ENCODE measurements at places on chromosomes 7 and 10. TPM values are rescaled to one million over a fixed set of nuclear protein-coding genes. Genes with fewer than 3 reads are reported as not detected.

The ANXA8 gene
- total RNA-seq, result not detected

The ANKRD30A gene
- total RNA-seq, result not detected

The PON3 gene
- 0.36 TPM for total RNA-seq

The TMEM26 gene
- total RNA-seq, result 2.4 TPM

The CPXM2 gene
- total RNA-seq, result 1.8 TPM

The CYP26C1 gene
- total RNA-seq, result 9.5 TPM

The PFKFB3 gene
- 27.0 TPM for total RNA-seq

The KIAA1217 gene
- 5.6 TPM for total RNA-seq

The PNLIPRP1 gene
- total RNA-seq, result not detected

The LDB3 gene
- 0.27 TPM for total RNA-seq

GRCh38 chr10:85918371-85918770 lies 448.2 kb downstream of the GRID1 start:
- DNase-seq, result no peak

DNA sequence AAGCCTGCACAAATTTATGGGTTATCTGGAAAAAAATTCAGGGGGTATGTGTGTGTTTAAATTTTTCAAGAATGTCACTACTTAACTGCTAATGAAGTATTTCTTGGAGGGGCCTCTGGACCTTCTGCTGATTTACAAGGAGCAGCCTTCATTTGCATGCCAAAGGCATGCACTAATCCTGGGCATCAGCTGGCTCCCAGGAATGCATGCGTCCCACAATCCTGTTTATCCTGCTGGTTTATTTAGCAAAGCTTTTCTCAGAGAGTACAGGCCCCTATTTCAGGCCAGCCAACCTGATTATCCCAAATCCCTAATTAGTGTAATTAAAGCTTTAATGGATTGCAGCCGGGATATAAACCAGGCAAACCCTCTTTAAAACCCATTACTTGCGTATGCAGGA lies 170.4 kb downstream of the TAX1BP1 start:
- DNase-seq, result no peak

GRCh38 chr7:45712872-45713668 lies 138.9 kb downstream of the ADCY1 start:
- DNase-seq, result no peak

DNA sequence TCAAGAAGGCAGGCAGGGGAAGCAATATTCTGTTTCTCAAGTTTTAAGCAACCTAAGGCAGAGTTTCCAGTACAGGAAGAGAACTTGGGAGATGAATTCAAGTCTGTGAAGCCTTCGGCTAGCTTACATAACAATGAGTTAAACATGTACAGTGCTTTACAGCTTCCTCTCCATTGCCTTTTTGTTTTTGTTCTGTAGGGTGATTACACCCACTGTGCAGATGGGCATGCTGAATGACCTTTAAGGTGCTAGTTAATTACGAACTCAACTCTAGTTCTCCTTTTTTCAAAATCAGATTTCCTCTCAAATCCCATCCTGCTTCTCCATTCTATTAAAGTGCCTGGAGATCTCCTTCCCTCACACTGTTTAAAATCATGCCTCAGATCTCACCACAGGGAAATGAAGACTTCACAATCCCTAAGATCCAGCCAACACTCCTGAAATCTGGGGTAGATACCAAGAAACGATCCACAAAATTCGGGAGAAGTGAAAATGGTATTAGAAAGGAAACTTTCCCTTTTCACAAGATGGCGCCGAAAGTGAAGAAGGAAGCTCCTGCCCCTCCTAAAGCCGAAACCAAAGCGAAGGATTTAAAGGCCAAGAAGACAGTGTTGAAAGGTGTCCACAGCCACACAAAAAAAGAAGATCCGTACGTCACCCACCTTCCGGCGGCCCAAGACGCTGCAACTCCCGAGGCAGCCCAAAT lies 16.8 kb upstream of the MSMB start:
- DNase-seq, result no peak

DNA sequence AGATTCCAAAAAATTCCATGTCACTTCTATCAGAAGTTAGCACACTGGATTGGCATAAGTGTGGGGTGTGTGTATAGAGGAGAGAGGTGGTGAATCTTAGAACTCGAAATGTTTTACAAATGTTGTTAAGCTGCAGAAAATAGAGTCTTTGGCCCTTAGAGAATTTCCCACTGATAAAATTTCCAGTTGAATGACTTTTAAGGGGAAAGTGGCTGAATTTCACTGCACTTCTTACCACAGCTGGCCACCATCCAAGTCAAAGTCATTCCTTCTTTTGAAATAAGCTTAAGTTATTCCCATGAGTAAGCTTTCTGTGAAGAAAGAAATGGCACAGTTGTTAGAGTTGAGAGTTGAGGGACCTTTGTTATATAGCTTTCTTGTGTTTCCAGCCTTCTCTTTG lies 13.9 kb downstream of the VCL start:
- no peak for DNase-seq

GRCh38 chr10:118694848-118695247 lies 59.9 kb downstream of the CACUL1 start:
- DNase-seq, result no peak

GRCh38 chr10:84798312-84798711 lies 469.9 kb downstream of the CCSER2 start:
- no peak for DNase-seq

DNA sequence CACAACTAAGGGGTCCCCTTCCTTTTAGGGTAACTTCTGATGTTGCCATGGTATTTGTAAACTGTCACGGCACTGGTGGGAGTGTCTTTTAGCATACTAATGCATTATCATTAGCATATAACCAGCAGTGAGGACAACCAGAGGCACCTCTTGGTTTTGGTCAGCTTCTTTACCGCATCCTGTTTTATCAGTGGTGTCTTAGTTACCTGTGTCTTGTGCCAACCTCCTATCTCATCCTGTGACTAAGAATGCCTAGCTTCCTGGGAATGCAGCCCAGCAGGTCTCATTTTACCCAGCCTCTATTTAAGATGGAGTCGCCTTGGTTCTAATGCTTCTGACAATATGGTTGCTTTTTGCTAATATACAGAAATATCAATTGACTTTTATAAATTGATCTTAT lies 54.9 kb downstream of the AHCYL2 start:
- no peak for DNase-seq

- DNase-seq, result no peak
These were observed 396.2 kb upstream of the IGFBP3 start for GRCh38 chr7:46317256-46317655.

DNA sequence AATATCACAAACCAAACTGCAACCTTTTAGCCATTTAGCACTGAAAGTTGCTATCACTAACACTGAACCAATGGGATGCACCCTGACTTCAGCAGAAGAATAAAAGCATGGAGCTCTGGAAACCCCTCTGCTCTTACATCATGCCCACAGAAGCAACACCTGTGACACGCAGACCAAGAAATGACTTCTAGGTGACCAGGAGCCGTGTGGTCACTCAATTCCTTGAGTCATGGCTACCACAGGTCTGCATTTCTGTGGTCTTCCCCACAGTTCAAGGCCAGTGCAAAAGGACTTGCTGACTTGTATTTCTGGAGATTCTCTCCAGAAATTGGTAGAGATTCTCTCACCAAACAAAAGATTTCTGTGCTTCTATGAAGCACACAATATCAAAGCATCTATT lies 38.3 kb downstream of the NRCAM start:
- DNase-seq, result no peak

GRCh38 chr7:17123020-17123419 lies 175.4 kb upstream of the AHR start:
- DNase-seq, result no peak

- no peak for DNase-seq
These were observed at the start of gene C10orf120 for GRCh38 chr10:122699796-122700455. Gene C10orf120 (minus strand): TSS chr10:122699846. CDS start chr10:122699790, 56 bp downstream.

GRCh38 chr10:1141261-1141660 lies 85.1 kb downstream of the WDR37 start:
- no peak for DNase-seq

GRCh38 chr7:75704928-75705327 lies 33.8 kb downstream of the HIP1 start:
- DNase-seq, result no peak

DNA sequence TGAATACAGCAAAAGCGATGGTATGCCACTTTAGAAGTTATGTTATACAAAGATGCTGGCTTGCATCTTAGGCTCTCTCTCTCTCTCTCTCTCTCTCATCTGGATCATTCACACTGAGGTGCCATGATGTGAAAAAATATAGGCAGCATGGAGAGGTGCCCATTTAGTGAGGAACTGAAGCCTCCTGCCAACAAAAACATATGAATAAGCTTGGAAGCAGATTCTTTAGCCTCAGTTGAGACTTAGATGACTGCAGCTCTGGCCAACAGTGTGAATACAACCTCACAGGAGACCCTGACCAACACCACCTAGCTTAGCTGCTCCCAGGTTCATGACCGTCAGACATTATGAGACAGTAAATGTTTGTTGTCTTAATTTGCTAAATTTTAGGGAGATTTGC lies 560.1 kb upstream of the LRRTM3 start:
- DNase-seq, result no peak

- DNase-seq, result no peak
These were observed 323.7 kb upstream of the KLF6 start for GRCh38 chr10:4108693-4109092.

DNA sequence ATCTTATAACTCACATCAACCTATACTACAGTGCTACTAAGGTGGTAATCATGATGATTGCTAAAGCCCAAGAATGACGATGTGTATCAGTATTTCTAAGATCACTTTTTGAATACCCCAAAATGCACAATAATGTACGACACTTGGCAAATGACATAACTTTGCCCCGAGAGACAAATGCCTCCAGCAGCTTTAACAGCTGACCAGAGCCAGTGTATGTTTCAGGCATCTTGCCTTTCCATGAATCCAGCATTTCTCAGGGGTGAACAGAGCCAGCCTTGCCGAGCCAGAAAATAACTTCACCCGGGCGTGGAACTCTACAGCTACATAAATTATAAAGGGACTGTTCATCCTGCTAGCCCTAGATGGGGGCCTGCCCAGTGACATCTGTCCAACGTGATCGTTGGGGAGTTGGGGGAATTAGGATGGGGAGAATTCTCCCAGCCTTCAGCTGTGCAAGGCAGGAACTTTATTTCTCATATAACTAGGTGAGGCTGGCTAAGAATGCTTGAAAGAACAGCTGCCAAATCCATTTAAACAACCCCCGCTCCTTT lies 1.8 kb downstream of the IGFBP3 start:
- DNase-seq, result no peak

DNA sequence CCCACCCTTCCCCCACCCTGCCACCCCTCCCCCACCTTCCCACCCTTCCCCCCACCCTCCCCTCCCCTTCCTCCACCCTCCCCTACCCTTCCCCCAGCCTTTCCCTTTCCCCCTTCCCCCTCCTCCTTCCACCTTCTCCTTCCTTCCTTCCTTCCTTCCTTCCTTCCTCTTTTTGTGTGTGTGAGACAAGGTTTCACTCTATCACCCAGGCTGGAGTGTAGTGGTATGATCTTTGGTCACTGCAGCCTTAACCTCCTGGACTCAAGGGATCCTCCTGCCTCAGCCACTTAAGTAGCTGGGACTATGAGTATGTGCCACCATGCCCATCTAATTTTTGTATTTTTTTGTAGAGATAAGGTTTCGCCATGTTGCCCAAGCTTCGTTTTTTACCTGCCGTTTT lies 35.2 kb downstream of the CYP17A1 start:
- no peak for DNase-seq

DNA sequence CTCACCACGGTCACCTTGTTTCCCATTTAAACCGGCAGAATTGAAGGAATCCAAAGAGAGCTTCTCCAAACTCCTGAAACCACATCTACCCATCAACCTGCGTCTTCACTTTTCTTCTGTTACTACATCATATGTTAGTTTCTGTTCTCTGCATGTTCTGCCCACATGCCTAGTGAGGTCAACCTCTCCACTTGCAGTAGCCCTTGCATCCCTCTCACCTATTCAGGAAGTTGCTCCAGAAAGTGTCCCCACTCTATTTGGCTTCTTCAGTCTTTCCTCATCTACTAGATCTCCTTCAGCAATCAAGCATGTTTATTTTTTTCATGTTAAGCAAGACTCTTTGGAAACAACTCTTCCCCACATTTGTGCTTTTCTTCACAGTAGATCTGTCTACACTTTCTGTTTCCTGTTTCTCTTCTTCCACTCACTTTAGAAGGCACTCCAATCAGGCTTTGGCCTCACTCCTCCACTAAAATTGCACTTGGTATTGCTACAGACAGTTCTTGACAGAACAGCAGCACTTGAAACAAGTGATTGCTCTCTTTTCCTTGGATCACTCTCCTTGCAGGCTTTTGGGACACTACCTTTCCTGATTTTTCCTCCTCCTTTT lies 7.5 kb downstream of the SAMD9L start:
- DNase-seq, result no peak

GRCh38 chr10:132048294-132048667 lies 17.5 kb upstream of the JAKMIP3 start:
- DNase-seq, result no peak

GRCh38 chr10:127215866-127216265 lies 19.5 kb upstream of the INSYN2A start:
- no peak for DNase-seq

GRCh38 chr7:504221-505111 lies 15.2 kb downstream of the PDGFA start:
- no peak for DNase-seq

DNA sequence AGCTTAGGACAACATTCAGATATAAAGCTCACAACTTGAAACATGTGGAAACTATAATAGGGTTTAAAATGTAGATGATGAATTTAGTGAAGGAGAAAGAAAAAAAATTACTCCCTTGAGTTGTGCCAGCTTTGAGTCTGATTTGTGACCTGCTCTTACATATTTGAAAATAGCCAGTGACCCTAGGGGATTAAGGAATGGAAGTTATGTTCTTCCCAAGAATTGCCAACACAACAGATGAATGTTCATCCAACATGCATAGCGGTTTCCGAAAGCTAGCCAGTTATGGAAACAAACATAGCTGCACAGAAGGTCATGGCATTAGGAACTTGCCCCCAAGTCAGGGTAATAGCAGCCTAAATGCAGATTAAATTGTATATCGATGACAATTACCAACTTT lies 10.8 kb downstream of the TMEM196 start:
- no peak for DNase-seq

- no peak for DNase-seq
These were observed 5.8 kb downstream of the ANXA7 start for GRCh38 chr10:73408061-73408460.

- no peak for DNase-seq
These were observed 93.3 kb downstream of the CUL2 start for GRCh38 chr10:34996843-34997242.

DNA sequence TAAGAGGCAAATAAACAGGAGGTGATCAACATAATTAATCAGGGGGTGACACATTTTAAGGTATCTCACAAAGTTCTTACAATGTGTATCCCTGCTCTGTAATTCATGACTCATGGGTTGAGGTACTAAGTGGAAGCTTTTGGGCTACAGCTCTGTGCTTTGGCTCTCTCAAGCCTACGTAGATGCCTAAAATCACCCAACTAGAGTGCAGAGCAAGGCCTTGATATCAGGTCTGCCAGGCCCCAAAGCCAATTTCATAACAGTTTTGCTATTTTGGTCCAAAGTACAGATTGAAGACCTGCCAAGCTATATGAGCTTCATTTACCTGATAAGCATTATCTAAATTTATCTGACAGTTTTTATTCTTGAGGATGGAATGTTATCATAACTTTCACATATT lies 175.3 kb upstream of the BET1 start:
- DNase-seq, result no peak
